ENCODE measurements at places on chromosomes 1 and 21.

DNA sequence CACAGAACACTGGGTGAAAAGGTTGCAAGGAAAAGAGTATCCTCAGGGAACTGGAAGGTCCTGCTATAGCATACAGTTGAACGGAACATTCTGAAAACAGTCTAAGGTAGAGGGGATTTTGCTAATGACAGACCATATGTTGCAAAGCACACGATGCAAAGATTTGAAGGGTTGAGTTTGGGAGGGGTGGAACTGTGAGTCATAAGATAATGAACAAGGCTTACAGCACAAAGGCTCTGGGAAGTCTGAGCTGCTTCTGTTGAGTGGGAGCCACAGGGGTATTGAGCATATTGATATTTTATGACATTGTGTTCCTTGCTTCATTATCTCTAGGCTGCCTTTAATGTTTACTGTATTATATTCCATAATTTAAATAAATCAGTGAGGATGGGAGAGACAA lies 104.9 kb downstream of the PLPPR4 start:
- no peak for DNase-seq

DNA sequence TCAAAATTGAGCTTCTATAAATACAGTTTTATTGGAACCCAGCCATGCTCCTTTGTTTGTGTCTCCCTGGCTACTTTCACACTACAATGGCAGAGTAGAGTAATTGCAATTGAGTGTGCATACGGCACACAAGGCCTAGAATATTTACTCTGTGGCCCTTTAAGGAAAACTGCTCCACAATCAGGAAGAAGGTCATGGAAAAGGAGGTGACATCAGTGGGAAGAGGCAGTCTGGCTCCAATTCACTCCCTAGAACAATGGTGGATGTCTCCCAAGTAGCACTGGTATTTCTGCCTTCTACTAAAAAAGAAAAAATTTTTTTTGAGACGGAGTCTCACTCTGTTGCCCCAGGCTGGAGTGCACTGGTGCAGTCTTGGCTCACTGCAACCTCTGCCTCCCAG lies 51.3 kb downstream of the KRTAP19-8 start:
- no peak for DNase-seq

- DNase-seq, result no peak
Observed at GRCh38 chr21:28215214-28215954, 777.3 kb downstream of the LTN1 start.

DNA sequence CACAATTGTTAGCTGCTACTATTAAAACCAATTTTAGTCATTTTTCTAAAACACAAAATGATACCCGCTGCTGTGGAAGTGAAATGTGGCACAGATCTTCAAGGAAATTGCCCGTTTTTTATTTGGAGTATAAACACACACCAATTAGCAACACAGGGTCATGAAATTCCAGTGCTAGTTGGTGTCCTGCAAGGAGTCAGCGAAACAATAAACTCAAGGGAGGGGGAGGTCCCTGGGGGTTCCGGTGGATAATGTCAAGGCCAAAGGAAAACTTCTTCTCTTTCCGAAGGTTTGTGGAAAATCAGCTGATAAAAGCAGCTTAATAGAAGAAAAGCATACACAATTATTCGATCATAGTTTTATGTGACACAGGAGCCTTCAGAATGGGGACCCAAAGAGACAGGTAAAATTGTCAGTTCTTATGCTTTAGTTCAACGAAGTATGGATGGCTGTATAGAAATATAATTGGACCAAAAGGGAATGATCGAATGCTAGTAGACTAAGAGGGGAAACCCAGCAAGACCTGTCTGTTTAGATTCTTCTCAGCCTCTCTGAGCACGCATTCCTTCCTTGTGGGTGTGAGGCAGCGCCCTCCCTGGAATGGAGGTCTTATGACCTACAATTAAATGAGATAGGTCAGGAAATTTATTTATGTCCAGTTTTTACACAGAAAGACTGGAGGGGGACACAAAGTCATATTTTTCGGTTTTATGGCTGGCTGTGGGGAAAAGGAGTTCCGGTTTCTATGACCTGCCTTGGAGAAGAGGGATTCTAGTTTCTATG lies 65.9 kb downstream of the KCNK1 start:
- no peak for DNase-seq

- no peak for DNase-seq
Observed at GRCh38 chr1:203296460-203297073, 8.8 kb upstream of the BTG2 start.

GRCh38 chr1:93000751-93001175 lies 39.5 kb upstream of the DIPK1A start:
- no peak for DNase-seq

GRCh38 chr21:39885119-39885848 lies 18.0 kb downstream of the PCP4 start:
- no peak for DNase-seq

- DNase-seq, result no peak
Observed at GRCh38 chr1:15180945-15181523, 27.5 kb downstream of the TMEM51 start.
